ENCODE measurements at places on chromosomes 16 and 17.

GRCh38 chr16:84925092-84925772, 86.1 kb downstream of the ZDHHC7 start:
- peak; percentile 20 for DNase-seq

GRCh38 chr16:82059983-82060421, 24.9 kb downstream of the HSD17B2 start:
- DNase-seq: no peak

- no peak for DNase-seq
Observed at GRCh38 chr17:21376759-21377690, 868 bp downstream of the KCNJ12 start.

DNA sequence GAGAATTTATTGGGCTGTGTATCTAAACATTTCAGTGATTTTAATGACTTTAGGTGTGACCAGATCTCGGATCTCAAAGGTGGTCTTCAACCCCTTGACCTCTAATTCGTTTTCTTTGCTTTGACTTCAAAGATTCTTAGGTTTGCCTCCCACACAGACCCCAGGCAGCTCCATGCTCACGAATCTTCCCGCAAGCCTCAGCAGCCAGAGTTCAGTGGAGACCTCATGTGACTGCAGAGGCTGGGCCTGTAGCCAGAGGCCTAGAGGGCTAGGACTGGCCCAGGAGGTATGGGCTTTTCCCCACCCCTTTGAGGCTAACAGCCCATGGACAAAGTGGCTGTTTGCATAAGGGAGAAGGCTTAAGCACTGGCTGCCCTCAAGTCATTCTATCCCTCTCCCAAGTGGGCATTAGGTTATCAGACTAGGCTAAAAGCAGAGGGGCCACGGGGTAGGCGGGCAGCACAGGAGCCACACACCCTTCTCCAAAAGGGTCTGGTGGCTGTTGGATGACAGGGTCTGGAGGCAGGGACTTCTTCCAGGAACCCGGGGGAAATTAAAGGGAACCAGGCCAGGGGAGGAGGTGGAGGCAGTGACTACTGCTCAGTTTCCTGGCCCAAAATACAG, 3.0 kb downstream of the HIRIP3 start:
- DNase-seq: no peak

GRCh38 chr17:4507361-4508111, 8.9 kb downstream of the SPNS2 start:
- no peak for DNase-seq

- no peak for DNase-seq
Observed at GRCh38 chr17:75155191-75155601, 884 bp upstream of the JPT1 start.

DNA sequence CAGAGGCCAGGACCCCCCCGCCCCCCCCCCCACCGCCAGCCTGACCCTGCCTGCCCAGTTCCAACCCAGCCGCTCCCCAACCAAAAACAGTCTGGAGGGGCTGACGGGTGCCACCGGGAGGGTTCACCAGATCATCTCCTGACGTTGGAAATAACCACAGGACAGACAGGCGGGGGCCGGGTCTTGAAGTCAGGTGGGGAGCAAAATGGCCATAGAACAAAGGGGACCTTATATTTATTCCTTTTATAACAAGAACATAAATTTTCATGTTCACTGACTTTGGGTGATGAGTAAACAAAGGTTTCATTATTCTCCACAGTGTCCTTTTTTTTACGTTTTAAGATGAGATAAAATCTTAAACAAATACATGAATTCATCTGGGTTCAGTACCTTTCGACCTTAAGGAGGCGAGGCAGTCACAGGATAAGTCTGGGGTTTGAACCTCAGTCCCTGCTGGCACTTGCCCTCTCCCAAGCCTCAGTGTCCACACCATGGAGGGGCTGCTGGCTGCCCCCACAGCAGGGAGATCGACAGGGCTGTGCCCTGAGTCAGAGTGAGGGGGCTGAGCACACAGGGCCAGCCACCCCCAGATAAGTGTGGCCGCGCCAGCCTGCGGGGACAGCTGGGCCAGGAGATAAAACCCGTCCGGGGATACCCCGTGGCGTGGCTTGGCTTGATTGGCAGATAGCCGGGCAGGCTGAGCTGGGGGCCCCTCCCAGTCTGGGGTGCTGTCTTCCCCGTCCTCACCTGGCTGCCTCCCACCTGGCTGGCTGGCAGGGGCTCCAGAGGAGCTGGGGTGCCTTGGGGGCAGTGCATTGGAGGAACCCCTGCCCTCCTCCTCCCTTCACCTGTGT, 15.0 kb downstream of the SLC7A5 start:
- no peak for DNase-seq

- DNase-seq: no peak
Observed at GRCh38 chr17:51015145-51015558, 105.5 kb downstream of the SPAG9 start.

DNA sequence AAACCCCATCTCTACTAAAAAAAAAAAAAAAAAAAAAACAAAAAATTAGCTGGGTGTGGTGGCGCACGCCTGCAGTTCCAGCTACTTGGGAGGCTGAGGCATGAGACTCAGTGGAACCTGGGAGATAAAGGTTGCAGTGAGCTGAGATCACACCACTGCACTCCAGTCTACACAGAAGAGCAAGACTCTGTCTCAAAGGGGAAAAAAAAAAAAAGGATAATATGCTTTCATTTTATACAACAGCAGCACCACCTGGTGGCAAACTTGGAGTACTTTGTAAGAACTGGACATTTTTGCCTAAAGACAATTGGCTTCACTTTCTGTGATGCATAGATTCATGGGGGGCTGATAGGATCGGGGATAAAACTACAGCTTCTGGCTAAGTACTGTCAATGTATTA, 8.5 kb downstream of the CHTF8 start:
- DNase-seq: peak; percentile 50

DNA sequence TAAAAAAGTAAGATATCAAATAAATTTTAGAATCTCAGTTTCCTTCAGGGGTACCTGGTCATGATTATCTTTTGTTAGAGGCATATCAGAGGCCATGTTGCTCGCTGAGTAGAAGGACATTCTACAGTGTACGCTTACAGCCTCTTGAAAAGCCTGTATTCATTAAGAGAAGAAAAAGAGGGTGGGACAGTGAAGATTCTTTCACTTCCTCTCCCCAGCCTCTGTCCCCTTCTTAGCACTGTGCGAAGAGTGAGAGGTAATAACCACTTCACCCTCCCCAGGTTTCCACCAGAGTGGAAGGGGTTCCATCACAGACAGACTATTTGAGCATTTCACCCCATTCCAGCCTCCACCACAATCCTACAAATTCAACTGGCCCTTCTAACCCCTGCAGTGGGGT, 4.8 kb upstream of the LPO start:
- DNase-seq: no peak

DNA sequence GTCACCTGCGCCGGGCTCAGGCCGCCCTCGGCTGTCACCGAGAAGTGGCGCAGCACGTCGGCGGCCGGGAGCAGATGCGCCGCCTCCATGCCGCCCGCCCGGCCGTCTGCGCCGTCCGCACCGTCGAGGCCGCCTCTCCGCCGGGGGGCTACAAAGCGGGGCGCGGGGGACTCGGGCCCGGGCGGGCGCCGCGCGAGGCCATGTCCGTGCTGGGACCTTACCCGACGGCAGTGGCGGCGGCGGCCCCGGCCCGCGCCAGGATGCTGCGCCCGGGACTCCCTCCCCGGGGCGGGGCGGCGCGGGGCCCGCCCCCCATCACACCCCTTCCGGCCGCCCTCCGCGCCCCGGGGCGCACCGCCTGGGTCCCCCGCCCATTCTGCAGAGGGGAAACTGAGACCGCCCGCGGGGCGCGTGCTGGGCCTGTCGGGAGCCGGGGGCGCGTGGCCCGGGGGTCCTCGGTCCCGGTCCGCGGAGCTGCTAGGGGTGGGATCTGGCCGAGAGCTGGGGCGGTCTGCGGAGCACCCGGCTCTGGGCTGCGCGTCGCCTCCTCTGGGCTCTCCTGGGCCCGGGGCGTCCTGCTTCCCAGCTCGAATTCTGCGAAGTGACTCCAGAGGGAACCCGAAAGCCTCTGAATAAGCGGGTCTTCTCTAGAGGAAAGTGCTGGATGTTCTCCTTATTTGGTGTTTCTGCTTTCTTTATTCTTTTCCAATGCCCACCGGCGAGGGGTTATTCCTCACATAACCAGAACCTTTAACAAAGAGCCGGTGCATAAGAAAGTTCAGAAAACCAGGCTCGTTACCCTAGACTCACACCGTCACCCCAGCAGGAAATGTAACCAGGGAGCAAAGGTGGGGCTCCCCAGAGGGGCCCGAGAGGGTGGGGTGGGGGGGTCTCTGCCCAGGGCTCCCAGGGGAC, at the start of gene ATP2A3:
Gene ATP2A3 (minus strand): TSS at position 235 of the 915 bp plus-strand sequence. CDS start 146 bp downstream, at position 89.
- DNase-seq: no peak

GRCh38 chr17:28001149-28001548, 41.3 kb upstream of the NLK start:
- no peak for DNase-seq

DNA sequence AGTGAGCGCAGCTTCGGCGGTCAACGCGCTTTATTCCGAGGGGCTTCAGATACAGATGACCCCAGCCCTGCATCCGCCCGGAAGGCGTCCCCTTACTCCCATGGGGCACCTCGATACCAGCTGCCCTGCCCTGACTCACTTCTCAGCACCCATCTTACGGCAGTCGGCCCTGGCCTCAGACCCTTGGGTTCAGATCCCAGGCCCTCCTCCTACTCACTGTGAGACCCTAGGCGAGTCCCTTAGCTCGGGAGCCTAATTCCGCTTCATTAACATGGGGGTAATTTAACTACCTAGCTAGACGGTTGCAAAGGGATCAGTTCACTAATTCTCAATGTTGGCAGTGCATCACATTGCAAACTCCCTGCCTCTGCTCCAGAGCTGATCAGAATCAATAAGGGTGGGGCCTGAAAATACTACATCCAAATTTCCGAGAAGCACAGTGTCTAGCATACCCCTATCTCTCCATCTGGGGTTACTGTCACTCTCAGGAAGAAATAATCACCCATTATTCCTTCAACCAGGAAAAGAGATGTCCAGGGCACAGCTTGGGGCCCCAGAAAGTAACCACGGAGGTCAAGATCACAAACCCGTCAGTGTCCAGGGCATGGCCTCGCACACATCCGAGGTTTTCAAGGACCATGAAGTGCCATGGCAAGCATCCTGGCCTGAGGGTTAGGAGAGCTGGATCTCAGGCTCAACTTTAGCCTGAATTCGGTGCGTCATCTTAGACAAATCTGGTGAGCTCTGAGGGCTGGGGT, 415 bp upstream of the FLOT2 start:
- DNase-seq: no peak

DNA sequence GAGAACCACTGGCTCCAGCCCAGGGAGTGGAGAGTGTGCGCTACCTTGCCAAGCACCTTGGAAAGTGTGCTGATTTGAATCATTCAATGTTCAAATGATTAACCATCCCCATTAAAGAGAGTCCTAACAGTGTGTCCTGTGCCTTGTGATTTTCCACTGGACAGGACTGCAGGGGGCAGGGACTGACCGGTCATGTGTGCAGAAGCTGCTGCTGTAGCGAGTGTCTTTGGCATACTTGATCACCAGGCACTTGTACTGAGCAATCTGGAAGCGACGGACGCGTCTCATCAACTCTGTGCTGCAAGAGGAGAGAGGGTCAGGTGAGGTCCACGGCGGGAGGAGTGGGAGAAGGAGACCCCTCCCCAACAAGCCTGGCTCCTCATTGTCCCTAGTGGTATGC, 2.0 kb downstream of the TK1 start:
- DNase-seq: no peak

DNA sequence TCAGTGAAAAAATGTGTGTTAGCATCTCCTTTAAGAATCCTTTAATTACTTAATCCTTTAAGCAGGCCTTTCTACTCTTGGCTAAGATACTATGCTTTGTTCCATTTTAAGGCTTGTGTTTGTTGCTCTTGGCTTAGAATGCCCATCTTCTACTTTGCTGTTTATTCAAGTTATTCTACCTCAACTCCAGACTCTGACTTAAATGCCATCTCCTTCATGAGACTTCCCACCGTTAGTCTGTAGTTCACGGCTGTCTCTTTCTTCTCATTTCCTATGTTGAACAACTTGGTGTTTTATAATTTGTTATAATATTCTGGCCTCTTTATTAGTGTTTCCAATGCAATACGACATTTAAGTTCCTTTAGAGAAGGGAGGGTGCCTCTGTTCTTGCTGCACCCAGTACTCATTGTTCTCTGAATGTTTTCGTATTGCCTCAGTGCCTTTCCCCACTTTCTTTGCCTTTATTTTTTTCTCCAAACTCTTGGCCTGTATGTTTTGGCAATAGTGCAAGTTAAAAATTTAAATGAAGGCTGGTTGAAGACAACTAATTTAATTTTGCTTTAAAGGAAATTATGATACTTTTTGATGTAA, 6.1 kb upstream of the KRT10 start:
- no peak for DNase-seq

- no peak for DNase-seq
Observed at GRCh38 chr17:74252211-74252610, 21.8 kb upstream of the DNAI2 start.

DNA sequence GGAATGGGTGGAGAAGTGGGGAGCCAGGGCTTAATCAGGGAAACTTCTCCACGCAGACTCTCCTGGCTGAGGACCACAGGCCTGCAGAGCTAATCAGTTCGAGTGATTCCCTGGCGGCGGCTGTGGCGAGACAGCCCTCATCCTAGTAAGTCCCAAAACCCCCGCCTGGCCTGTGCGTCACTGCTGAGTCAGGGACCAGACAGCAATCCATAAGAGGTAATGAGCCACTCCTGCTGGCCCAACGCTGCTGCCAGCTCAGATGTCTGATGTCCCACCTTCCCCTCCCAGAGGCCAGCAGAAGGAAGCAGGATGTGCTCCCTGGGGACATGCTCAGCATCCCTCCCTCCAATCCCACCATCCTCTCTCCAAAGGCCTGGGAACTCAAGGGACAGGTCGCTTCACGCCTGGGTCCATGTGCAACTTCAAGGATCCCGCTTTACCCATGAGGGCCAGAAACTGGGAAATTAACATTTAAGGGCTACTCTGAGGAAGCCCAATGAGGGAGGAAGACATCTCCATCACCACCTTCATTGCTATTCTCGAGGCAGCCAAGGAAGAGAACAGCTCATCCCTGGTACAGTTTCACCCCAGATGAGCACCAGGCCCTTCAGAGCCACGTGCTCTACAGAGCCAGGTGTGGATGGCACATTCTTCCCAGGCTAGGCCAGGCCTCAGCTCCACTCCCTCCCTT, 7.9 kb downstream of the ACLY start:
- no peak for DNase-seq

DNA sequence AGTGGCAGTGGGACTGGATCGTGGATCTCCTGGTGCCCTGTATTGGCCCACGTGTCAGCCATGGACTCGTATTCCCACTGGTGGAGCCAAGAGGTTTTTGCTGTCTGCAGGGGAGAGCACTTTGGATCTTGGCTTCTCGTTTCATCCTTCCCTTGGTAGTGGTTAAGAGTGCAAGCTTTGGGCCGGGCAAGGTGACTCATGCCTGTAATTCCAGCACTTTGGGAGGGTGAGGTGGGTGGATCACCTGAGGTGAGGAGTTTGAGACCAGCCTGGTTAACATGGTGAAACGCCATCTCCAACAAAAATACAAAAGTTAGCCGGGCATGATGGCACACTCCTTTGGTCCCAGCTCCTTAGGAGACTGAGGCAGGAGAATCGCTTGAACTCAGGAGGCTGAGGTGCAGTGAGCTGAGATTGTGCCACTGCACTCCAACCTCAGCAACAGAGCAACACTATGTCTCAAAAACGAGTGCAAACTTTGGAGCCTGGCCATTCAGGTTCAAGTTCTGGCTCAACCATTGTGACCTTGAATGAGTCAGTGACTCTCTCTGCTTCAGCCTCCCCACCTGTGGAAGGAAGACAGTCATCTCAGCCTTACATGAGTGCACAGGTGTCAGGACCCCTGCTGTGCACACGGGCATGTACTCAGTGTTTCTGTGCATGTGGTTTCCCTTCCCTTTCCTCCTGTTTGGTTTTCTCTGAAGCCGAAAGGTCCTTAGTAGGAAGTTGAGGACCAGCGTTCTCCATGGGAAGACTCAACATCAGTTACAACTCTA, 57.4 kb downstream of the PLCG2 start:
- no peak for DNase-seq

Measured in KG1 (cell line).